Activated CD4-positive, alpha-beta T cell treated with anti-CD3 and anti-CD28 coated beads for 4 hours (primary cell): ENCODE measurements at places on chromosomes 2 and 18.

DNA sequence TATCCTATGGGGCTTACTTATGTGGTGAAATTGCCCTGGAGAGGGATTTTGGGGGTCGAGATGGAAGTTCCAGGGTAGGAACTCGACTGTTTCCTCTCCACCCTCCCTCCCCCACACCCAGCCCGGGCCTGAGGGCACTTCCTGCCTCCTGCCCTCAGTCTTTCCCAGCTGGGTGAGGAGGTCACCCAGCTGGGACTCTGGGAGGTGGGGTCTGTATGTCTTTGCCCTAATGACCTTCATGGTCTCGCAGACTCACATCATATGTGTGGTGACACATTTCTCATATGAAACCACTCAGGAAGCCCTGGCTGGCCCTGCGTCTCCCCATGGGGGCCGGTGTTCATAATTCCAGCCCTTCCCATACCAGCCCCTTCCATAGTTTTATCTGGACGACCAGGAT, 12.4 kb downstream of the ATOH8 start:
- no peak for DNase-seq

GRCh38 chr2:4507661-4508060, 804.3 kb downstream of the DCDC2C start:
- no peak for DNase-seq

- no peak for DNase-seq
Measured at GRCh38 chr18:58603375-58604067, 25.4 kb downstream of the ALPK2 start.

- DNase-seq: no peak
Measured at GRCh38 chr18:6478121-6478520, 63.4 kb upstream of the L3MBTL4 start.

- no peak for DNase-seq
Measured at GRCh38 chr2:184780944-184781343, 182.6 kb downstream of the ZNF804A start.

DNA sequence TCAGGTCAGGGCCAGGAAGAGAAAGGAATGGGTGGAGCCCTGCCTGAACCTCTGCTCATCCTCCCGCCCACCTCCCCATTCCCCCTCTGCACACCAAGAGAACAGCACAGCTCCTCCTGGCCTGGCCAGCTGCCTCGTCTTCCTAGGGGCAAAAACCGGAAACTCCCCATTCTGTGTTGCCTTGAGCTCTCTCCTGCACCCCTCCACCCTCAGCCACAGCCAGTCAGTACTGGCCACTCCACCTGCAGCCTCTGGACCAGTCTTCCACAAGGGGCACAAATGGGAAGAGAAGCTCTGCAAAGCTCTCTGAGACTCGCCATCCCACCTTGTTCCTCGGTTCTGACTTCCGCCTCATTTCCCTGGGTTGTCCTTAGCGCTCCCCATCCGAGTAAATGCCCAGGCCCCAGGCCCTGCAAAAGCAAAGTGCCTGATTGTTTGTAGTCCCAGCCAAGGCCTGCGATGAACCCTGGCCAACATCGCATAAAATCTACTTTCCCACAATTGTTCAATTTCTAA, 39.3 kb upstream of the SLC35G4 start:
- DNase-seq: no peak
